ENCODE measurements at places on chromosomes 11 and 22.

DNA sequence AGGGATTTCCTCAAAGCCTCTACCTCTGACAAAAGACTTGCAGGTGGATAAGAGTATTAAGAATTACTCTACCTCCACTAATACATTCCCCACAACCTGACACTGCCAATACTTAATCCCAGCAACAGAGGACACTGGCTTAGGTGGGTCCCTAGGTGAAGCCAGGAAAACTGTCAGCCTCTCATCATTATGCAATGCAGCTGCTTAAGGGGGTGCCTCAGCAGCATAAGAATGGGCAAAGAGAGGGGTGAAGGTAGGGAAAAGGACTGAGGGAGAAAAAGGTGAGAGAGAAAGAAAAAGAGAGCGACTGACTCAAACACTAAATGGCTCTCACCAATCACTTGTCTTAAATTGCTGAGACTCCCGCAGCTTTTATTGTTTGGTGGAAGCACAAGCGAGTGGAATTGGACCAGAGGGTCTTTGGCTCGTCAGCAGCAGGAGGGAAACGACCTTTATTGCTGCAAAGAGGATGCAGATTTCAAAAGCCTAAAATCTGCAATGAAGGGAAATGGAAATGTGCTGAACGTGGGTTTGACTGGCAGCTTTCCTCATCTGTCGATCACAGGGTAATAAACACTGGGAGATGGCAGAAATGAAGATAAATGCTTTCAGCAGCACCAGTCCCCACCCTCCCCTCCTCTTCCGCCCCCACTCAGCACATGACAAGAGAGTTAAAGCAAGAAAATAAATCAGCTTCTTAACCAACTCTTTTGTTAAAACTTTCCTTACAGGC, 64.9 kb upstream of the CHRM4 start:
- no peak for DNase-seq

- peak; percentile 7 for DNase-seq
Observed at GRCh38 chr22:43205748-43206508, 19.0 kb upstream of the TTLL12 start.

- no peak for DNase-seq
Observed at GRCh38 chr22:24190159-24190540, 8.9 kb downstream of the SUSD2 start.

DNA sequence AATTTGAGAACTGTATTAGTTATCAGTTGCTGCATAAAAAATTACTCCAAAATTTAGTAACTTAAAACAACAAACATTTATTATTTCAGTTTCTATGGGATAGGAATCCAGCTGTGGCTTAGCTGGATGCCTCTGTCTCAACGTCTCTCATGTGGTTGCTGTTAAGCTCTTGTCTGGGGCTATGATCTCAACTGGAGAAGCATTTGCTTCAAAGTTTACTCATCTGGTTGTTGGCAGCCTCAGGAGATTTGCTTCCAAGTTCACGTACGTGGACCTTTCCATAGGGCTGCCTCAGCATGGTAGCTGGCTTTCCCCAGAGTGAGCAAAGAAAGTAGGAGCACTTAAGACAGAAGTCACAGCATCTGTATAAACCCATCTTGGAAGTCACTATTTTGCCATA, 144.9 kb upstream of the SESN3 start:
- no peak for DNase-seq

DNA sequence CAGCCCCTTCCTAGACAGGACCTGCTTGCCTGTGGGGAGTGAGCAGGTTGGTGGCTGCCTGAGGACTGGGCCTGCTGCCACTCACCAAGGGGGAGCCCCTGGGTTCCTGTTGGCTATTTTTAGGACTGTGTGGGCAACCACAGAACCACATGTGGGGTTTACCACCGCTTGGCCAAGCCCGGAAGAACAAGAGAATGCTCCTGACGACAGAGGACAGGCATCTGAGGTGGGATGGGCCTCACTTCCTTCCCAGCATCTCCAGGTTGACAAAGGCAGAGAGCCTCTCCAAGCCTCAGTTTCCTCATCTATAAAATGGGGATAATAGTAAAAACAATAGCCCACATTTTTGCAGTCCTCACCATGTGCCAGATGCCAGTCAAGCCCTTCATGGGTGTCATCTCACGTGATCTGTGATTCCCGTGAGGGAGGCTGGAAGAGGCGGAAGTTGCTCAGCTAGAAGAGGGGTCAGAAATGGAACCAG, 43.6 kb downstream of the LRRC32 start:
- DNase-seq, result peak; percentile 23

GRCh38 chr11:57410287-57410686, 16.6 kb downstream of the SLC43A3 start:
- DNase-seq, result no peak

DNA sequence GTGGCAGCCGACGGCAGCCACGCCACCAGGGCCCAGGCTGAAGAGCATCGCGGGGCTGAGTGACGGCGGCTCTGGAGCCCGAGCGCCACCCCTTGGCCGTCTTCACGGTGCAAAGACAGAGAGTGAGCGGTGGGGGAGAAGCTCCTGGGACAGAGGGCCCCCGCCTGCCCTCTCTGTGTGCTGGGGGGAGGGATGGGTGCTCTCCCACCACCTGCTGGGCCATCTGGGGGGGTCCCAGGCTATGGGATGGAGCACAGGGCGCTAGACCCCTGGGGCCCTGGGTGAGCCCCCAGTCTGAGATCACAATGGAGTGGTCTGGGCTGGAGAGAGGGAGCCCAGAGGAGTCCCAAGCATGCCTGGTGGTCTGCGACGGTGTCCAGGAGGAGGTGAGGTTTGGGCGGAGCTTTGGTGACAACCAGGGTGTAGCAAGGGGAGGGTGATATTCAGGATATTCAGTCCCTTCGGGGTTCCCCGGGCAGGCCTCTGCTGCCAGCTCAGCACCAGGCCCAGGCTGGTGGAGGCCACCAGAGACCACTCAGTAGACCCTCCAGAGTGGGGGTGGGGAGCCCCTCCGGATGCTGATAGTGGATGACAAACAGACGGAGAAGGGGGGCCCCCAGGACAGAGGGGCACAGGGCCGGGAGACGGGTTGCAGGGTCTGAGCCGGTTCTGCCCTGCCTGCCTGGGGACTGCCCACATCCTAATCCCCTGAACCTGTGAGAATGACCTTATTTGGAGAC, 78.1 kb upstream of the PRR5 start:
- no peak for DNase-seq

DNA sequence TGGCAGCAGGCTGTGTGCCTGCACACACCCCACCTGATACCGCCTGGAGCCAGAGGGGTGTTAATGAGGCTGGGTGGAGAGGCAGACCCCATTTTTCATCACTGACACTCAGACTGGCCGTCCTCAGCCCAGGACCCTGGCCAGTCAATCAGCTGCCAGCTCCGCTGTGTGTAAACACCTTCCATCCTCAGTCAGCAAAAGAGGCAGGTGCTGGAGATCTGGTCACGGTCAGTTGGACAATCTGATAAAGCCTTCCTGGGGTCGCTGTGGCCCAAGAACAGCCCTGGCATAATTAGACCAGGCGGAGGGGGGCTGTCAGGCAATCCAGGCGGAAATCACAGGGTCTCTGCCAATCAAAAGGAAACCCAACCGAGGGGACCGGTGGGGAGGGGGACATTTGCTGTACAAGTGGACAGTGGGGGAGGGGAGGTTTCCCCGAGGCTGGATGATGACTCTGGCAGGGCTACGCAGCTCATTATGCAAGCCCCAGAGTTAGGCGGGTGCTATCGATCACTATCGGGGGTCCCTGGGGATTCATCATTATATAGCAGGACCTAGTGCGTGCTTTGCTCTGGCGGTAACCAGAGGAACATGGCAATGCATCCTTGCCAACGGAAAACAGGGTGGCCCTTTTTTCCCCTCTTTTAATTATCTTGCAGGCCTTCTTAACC, 72.9 kb downstream of the ABTB2 start:
- DNase-seq, result no peak

DNA sequence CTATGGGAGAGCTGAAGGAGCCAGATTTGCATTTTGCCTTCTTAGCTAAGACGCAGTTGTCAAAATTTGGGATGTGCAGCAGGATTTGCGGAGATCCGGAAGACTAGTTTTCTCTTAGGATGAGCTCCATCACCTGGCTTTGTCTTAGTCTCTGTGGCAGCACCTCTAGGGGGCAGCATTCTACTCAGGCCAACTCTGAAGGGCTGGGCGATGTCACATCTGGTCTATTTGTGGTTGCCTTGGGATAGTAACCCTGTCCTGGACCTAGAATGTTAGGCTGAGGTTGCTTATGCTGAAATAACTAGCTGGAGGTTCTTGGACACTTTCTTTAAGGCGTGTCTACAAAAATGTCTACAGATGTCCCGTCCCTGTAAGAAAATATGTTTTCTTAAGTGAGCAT, 116.2 kb downstream of the FAT3 start:
- no peak for DNase-seq

- DNase-seq, result no peak
Observed at GRCh38 chr11:10597877-10598351, 29.4 kb upstream of the LYVE1 start.

DNA sequence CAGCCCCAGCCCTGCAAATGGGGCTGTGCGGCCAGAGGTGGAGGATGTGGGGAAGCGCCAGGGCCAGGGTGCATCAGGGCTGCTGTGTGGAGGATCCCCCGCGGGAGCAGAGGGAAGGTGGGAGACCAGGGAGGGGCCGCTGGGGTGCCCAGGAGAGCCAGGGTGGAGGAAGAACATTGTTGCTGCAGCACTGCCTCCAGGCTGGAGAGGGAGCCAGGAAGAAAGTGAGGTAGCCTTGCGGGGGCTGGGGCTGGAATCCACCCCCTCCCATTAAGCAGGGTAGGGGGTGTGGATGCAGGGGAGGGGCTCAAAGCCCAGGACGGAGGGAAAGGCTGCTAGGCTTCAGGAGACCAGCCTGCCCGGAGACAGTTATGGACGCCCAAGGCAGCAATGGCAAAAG, 15.0 kb downstream of the CABP7 start:
- DNase-seq, result no peak

GRCh38 chr22:35617137-35617755, at the start of gene MB:
MB (minus strand) TSS chr22:35617329; CDS start chr22:35617257, 72 bp downstream.
- DNase-seq, result no peak
